ENCODE measurements at places on chromosomes 16 and 17. TPM values are rescaled to one million over a fixed set of nuclear protein-coding genes. Genes with fewer than 3 reads are reported as not detected.

DNA sequence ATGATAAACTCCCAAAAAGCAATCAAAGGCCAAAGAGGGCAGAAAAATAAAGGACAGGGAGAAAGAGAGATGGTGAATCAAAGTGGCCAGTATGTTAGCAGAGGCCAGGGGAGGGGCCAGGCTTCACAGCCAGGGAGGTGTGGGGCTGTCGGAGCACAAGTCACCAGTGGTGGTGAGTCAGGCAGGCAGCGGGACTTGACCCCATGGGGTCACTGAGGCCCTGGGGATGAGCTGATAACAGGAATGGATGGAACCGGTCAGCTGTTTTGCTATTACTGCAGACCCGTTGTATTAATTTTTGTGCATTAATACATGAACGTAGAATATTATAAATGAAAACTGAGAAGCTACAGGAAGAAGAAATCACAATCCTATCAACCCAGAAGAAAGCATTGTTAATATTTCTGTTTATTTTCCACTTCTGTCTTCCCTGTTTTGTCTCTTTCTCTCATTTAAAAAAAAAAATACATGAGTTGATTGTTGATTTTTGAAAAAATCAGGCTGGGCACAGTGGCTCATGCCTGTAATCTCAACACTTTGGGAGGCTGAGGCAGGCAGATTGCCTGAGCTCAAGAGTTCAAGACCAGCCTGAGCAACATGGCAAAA, 106.9 kb downstream of the SOCS1 start:
- no peak overlapping the region for H3K4me3 ChIP-seq
- H3K27ac ChIP-seq: no peak overlapping the region
- DNase-seq: no peak
- 0 out of 2 replicates have a peak, but pooled peaks cover 3% of the 10 kb centered on the region for H3K4me1 ChIP-seq
- no peaks in the 10 kb centered on the region for H3K36me3 ChIP-seq

DNA sequence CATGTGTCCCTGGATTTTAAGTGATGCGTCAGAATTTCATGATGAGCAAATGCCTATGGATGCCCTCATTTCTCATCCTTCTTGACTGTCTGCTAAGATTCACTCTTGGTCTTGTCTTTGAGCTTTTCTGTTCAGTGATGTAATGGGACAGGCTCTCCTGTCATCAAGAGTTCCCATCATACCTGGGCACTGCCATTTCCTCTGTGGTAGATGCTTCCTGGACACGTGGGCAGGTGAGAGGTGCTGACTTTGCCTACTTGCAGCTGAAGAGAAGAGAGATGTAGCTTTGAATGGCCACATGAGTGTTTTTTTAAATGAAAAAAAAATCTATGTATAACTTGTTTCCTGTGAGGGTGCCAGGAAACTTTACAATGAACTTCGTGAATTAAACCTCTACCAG, 557.7 kb downstream of the MAF start:
- H3K4me1 ChIP-seq: no peaks in the 10 kb centered on the region
- H3K27me3 ChIP-seq: no peaks in the 10 kb centered on the region
- no peak overlapping the region for H3K27ac ChIP-seq

DNA sequence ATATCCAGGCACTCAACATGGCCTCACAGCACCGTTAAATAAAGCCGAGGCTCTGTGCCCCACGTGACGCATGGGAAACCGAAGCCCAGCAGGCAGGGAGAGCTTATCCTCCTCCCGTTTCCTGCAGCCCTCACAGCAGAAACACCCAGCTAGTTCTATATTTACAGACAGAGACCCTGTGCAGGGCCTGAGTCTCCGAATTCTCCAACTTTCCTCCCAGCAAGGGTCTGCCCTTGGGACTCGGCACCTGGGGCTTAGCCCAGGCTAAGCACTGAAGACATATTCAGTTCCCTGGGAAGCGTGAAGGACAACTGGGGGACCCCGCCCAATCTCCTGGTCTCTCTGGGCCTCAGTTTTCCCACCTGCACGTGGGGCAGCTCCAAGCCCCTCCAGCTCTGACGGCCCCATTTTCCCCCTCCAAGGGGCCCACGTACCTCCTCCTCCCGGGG, 29.2 kb downstream of the TRPV3 start:
- H3K27me3 ChIP-seq: no peaks in the 10 kb centered on the region
- H3K4me3 ChIP-seq: no peak overlapping the region
- 0 out of 2 replicates have a peak, but pooled peaks cover 8% of the 10 kb centered on the region for H3K4me1 ChIP-seq
- H3K27ac ChIP-seq: no peak overlapping the region

- no peaks in the 10 kb centered on the region for H3K27me3 ChIP-seq
- H3K27ac ChIP-seq: no peak within 1 kb of the TSS
- no peaks in the 10 kb centered on the region for H3K36me3 ChIP-seq
- no peak within 1 kb of the TSS for H3K4me3 ChIP-seq
Observed at GRCh38 chr17:70074956-70075355, at the start of gene KCNJ16. TSS of gene KCNJ16 (plus strand) at chr17:70075225. CDS start at chr17:70132088, 56,863 bp downstream.

DNA sequence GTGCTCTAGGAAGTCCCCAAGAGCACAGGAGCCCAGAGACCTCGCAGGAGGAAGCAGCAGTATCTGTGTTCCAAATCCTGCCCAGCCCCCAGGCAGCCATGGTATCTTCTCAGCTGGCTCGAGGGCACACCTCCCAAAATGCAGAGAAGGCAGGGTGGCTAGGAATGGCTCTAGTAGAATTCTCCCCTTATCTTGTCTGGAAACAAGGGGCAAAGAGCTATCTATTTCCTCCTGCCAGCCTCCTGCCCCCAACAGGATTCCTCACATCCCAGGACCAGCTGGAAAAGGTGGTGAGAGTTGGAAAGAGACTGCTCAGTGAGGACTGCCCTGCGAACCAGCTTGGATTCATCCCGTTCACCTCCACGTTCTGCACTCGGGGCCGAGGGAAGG, 8.6 kb upstream of the TSPOAP1 start:
- no peaks in the 10 kb centered on the region for H3K27me3 ChIP-seq
- no peak overlapping the region for H3K4me3 ChIP-seq
- DNase-seq: no peak
- peaks cover 41% of the 10 kb centered on the region for H3K4me1 ChIP-seq
- H3K36me3 ChIP-seq: no peaks in the 10 kb centered on the region
- peak overlapping the region; percentile 67 for H3K27ac ChIP-seq

DNA sequence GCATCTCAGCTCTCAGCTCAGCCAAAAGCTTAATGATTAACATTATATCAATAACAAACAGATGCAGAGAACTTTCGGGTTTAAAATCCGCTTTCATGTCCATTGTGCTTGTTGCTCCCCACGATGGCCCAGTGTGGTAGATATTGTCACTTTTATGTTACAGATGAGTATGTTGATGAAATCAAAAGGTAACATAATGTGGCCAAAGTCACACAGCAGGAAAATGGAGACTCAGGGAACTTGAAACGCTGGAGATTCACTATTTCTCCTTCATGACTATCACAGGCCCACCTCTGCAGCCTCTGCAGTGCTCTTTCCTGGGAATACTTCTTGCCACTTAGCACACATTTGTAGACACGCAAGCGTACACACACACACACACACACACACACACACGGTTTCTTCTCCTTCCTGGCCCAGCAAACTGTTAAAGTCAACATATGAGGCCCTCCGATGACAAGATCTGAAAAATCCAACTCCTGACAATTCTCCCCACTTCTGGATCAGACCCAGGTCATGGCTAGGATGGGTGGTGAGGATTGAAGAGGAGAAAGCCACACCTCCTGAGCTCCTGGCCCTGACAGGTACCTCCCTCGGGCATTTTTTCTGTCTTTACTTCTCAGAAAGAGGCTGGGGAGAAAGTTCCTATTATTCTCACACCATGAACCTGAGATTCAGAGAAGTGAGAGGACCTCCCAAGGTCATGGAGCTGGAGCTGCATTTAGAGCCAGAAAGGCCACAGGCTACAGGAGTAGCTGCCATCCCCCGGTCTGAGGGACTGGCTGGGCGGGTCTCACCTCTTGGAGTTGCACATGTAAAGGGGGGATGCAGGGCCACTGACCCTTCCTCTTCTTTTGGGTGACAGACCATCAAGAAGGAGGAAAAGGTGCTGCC, 9.7 kb downstream of the DRC7 start:
- H3K27me3 ChIP-seq: peaks cover 17% of the 10 kb centered on the region
- no peaks in the 10 kb centered on the region for H3K36me3 ChIP-seq
- no peak for DNase-seq
- H3K4me1 ChIP-seq: no peaks in the 10 kb centered on the region

DNA sequence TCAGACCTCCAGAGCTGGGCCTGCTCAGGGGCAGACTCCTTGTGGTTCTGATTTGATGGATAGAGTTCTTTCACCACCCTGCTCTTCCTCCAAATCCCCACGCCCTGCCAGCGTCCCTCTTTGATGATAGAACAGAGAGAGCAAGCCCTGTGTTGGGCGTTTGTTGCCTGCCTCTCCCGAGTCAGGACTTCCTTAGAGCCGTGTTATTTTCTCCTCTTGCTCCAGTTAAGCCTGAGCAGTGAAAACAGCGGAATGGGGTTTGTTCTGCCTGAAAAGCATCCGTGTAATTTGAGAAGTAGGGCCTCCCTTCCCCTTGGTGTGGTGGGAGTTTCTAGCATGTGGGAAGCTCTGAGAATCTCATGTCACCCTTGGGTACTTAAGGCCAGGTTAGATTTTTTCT, 22.1 kb downstream of the TMEM94 start:
- no peak for DNase-seq
- no peaks in the 10 kb centered on the region for H3K4me1 ChIP-seq
- H3K27me3 ChIP-seq: no peaks in the 10 kb centered on the region
- H3K36me3 ChIP-seq: no peaks in the 10 kb centered on the region
- H3K4me3 ChIP-seq: no peak overlapping the region

DNA sequence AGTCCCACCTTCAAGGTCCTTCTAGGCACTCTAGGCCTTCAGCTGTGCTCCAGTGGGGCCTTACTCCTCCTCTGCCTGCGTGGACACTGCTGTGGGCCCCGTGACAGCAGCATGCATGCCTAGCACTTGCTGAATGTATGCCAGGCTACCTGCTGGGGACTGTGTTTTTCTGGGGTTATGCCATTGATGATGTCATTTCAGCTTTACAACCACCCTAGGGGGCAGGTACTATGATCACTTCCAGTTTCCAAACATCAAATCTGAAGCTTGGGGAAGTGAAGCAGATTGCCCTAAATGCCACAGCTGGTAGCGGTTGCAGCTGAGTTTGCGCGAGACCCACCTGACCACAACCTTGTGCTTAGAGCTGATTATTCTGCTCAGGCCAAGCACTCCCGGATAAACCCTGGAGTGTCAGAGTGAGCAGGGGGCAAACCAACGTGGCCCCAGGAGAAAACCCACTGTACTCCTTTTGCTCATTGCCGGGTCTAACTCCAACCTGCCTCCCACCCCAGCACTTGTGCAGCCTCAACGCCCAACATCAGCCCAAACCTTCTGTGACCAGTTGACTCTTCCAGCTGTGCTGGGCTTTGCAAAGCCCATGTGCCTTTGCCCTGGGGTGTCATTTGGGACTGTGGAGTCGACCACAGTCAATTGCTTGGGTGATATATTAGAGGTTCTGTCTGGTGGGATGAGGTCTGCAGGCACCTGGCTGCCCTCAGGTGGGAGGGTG, 168.4 kb downstream of the ENGASE start:
- peaks cover 14% of the 10 kb centered on the region for H3K27me3 ChIP-seq
- H3K4me1 ChIP-seq: no peaks in the 10 kb centered on the region
- no peaks in the 10 kb centered on the region for H3K36me3 ChIP-seq
- no peak overlapping the region for H3K27ac ChIP-seq

GRCh38 chr16:58492066-58492465, 7.9 kb upstream of the NDRG4 start:
- no peak overlapping the region for H3K4me3 ChIP-seq
- H3K36me3 ChIP-seq: no peaks in the 10 kb centered on the region
- H3K4me1 ChIP-seq: no peaks in the 10 kb centered on the region
- H3K27me3 ChIP-seq: no peaks in the 10 kb centered on the region

GRCh38 chr16:66513111-66513723, 36.7 kb downstream of the TK2 start:
- H3K36me3 ChIP-seq: no peaks in the 10 kb centered on the region
- DNase-seq: no peak
- H3K27me3 ChIP-seq: no peaks in the 10 kb centered on the region
- H3K27ac ChIP-seq: peak overlapping the region; percentile 22

DNA sequence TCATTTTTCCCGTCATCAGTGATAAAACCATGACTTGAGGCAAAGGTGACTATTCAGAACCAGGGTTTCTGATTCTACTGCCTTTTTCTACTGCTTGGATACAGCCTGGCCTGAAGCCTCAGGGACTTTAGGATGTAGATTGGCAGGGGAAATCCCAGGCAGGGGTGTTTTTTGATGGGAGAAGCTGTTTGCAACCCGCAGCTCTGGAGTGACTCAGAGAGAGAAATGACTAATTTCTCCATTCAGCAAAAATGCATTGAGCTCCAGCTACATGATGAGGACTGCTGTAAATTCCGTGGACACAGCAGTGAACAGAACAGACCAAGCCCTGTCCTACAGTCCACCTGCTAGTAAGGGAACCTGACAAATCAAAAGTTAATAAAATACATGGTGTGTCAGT, 560.6 kb downstream of the CDH13 start:
- no peak overlapping the region for H3K27ac ChIP-seq

DNA sequence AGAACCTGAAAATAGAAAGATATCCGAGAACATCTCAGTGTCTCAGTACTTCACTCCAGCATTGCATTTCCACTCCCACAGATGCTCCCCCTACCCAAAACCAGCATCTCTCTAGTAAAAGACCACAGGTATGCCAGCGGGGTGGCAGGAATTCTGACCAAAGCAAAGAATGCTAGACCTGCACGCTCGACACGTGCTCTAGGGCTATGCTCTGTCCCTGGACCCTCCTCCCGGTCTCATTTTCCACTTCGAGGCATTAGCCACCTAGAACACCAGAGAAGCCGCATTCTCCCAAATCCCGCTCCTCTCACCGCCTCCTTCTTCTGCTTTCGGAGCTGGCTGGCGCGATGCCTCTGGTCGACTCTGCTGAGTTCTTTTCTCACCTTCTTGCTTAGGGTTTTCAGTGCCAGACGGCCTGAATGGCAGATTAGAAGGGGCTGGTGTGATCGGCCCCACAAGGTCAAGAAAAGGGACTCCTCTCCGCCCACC, 487 bp downstream of the TSR1 start:
- H3K36me3 ChIP-seq: peaks cover 42% of the 10 kb centered on the region
- peak overlapping the region; percentile 98 for H3K4me3 ChIP-seq
- DNase-seq: peak; percentile 40
- H3K27me3 ChIP-seq: no peaks in the 10 kb centered on the region

DNA sequence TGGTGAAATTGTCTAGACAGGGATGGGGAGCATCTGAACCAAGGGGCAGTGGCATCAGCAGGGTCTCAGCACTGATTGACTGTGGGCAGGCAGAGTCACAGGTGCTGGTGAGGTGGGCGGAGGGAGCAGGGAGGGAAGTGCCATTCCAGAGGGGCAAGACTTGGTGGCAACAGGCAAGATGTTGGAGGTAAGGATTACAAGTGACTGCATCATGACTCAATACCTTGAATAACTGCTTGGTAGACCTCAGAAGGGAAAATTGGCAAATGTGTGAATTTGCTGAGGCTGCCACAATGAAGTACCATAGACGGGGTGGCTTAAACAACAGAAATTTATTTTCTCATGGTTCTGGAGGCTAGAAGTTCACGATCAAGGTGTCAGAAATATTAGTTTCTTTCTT, 419.1 kb downstream of the HS3ST3B1 start:
- H3K27me3 ChIP-seq: no peaks in the 10 kb centered on the region
- no peaks in the 10 kb centered on the region for H3K4me1 ChIP-seq
- H3K27ac ChIP-seq: no peak overlapping the region
- DNase-seq: no peak
- no peaks in the 10 kb centered on the region for H3K36me3 ChIP-seq
- H3K4me3 ChIP-seq: no peak overlapping the region

- no peak for DNase-seq
- H3K4me1 ChIP-seq: no peaks in the 10 kb centered on the region
- peaks cover 6% of the 10 kb centered on the region for H3K36me3 ChIP-seq
- H3K27me3 ChIP-seq: no peaks in the 10 kb centered on the region
- H3K4me3 ChIP-seq: no peak overlapping the region
- no peak overlapping the region for H3K27ac ChIP-seq
Observed at GRCh38 chr16:69938981-69939820, 11.9 kb upstream of the CLEC18A start.

The C17orf50 gene
- not detected for total RNA-seq

The COX6A2 gene
- total RNA-seq: not detected

The MED13 gene
- total RNA-seq: 25.2 TPM

The CLUH gene
- total RNA-seq: 26.1 TPM

The C16orf89 gene
- total RNA-seq: not detected

The ACE gene
- 3.4 TPM for total RNA-seq

The ACSM5 gene
- total RNA-seq: not detected
